Epithelial cell of proximal tubule (primary cell): ENCODE measurements at places on chromosomes 12 and 14. TPM values are rescaled to one million over a fixed set of nuclear protein-coding genes. Genes with fewer than 3 reads are reported as not detected.

The KRT71 gene
- total RNA-seq, result not detected in 2 replicates

- no peak for DNase-seq
Observed at GRCh38 chr14:53055003-53055402, 98.1 kb downstream of the DDHD1 start.

GRCh38 chr12:99024870-99025269 lies 379.8 kb downstream of the APAF1 start:
- DNase-seq, result no peak

The PTGDR gene
- total RNA-seq, result not detected in 2 replicates

- DNase-seq, result no peak
Observed at GRCh38 chr12:26748741-26749431, 84.1 kb downstream of the ITPR2 start.

The KRT82 gene
- not detected in 2 replicates for total RNA-seq
